ENCODE measurements at places on chromosomes 4 and X.

- no peak for DNase-seq
These were observed 44.0 kb downstream of the GAB1 start for GRCh38 chr4:143380629-143381028.

- no peak for DNase-seq
These were observed 50.0 kb downstream of the IQCM start for GRCh38 chr4:149765630-149766029.

DNA sequence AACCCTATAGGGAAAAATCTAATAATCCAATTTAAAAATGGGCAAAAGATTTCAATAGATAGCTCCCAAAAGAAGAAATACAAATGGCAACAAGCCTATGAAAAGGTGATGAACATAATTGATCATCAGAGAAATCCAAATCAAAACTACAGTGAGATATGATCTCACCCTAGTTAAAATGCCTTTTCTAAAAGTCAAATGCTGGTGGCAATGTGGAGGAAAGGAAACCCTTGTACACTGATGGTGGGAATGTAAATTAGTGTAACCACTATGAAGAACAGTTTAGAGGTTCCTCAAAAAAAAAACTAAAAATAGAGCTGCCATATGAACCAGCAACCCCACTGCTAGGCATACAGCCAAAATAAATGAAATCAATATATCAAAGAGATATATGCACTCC lies 44.5 kb downstream of the STPG2 start:
- no peak for DNase-seq

- no peak for DNase-seq
These were observed 209.4 kb upstream of the ATP6AP2 start for GRCh38 chrX:40371376-40371775.

DNA sequence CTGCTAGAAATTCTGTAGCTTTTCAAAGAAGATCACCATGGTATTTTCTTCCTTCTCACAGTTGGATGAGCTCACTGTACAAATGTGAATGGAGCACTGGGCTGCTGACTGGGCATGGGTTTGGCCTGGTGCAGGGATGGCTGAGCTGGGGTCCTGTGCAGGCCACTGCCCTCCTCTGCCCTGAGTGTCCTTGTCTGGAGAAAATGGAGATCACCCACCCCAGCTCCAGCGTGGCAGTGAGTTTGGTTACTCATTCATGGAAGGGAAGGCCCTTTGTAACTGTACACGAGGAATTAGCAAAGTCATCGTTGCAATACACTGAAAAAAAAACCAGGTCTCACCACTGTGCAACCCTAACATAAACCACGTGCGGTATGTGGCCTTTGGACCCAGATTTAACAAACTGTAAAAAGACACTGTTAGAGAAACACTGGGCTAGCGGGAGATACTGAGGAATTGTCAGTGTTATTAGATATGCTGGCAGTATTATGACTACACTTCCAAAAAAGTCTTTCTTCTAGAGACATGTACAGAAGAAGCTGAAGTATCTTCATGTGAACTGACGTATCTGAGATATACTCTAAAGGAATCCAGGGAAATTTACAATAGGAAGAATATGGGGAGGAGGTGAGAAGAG lies 16.1 kb upstream of the TBC1D14 start:
- DNase-seq: no peak

Data from brain (organoid and tissue), 16 donors.